Cortex of kidney (tissue), 1 donor: ENCODE measurements at places on chromosomes 7 and 10.

GRCh38 chr10:52078397-52078937, 235.6 kb upstream of the DKK1 start:
- no peak for DNase-seq

GRCh38 chr10:101234333-101234732, 5.1 kb upstream of the LBX1 start:
- DNase-seq = no peak

DNA sequence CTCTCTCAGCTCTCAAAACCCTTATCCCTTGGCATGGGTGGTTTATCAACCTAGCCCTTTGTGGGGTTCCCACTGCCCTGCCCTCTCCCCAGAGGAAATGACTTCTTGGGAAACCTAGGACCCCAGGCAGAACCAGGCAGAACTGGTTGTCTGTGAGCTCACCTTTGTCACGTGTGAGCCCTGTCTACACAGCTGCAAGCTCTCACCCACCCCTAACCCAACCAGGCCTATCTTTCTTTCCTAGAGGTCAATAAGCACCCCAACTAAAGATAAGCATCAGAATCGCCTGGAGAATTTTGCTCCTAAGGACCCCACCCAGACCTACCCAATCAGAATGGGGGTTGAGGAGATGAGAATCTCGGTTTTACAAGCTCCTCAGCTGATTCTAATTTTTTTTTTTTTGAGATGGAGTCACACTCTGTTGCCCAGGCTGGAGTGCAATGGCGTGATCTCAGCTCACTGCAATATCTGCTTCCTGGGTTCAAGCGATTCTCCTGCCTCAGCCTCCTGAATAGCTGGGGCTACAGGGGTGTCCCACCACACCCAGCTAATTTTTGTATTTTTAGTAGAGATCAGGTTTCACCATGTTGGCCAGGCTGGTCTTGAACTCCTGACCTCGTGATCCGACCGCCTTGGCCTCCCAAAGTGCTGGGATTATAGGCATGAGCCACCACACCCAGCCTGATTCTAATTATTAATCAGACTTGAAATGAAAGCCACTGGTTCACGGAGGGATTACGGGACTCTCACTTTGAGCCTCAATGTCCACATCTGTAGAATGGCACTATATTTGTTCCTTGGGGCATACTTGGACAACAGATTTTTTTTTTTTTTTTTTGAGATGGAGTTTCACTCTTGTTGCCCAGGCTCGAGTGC, 7.5 kb upstream of the DDIT4 start:
- DNase-seq = no peak

GRCh38 chr7:26034391-26034790, 117.6 kb upstream of the NFE2L3 start:
- DNase-seq = no peak

DNA sequence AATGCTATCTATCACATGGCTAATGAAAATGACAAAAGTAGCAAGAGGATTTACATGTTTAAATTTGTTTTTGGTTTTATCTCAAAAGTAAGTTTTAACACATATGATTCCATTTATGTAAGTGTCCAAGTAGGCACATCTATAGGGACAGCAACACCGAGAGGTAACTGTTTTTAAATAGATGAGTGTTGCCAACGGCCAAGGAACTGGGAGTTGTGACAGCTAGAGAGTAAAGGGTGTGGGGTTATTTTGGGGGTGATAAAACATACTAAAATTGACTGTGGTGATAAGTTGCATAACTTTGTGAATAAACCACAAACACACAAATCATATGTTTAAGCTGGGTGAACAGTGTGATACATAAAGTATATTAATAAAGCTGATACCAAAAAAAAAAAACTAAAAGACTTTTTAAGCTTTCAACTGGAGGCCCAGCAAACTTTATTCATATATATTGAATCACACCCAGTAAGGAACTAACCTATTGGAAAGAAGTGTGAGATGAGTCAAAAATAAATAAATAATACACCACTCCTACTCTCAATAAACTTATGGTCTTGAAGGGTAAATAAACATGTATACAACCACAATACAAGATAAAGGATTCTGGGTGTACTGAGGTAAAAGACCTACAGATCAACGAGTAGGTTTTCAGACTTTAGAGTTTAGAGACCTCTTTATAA, 33.0 kb downstream of the LRRC72 start:
- no peak for DNase-seq

DNA sequence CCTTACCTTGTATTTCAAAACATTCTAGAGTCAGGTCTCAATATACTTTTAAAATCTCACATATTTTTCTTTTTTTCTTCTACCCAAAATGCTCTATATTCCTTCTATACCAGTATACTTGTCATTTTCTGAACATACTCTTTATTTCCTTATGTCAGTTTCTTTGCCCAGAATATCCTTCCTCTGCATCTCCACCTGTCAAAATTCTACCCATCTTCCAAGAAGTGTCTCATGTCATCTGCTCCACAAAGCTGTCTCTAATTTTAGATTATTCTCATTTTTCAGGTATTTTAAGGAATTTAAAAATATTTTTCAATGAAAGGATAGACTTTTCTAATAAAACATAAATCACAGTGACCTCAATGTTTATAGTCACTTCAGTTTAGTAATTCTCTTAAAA, 328.0 kb upstream of the SMIM30 start:
- DNase-seq = no peak

- no peak for DNase-seq
Measured at GRCh38 chr10:46558392-46559185, 2.1 kb upstream of the GPRIN2 start.

- no peak for DNase-seq
Measured at GRCh38 chr10:74049955-74050354, 52.0 kb downstream of the VCL start.
